Muscle of leg (tissue), 16 donors: ENCODE measurements at places on chromosomes 2 and 18. TPM values are rescaled to one million over a fixed set of nuclear protein-coding genes. Genes with fewer than 3 reads are reported as not detected.

DNA sequence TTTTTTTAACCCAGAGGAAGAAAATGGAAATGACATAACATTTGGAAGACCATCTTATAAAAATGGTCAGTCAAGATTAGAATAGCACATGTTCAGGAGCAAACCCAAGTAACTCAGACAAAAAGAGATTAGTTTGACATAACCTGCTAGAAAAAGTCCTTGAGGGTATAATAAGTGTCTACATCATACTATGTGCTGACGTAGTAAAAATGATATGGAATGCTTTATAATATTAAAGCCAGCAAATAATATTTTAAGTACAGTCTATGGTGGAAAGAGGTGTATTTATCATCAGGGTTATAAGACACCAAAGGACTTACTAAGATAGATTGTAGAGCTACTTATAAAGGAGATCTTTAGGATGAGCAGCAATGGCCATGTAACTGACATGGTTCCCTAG lies 169.0 kb downstream of the LTBP1 start:
- no peak overlapping the region for H3K4me3 ChIP-seq
- DNase-seq = no peak
- H3K27ac ChIP-seq = no peak overlapping the region
- no peaks in the 10 kb centered on the region for H3K4me1 ChIP-seq
- no peaks in the 10 kb centered on the region for H3K27me3 ChIP-seq

DNA sequence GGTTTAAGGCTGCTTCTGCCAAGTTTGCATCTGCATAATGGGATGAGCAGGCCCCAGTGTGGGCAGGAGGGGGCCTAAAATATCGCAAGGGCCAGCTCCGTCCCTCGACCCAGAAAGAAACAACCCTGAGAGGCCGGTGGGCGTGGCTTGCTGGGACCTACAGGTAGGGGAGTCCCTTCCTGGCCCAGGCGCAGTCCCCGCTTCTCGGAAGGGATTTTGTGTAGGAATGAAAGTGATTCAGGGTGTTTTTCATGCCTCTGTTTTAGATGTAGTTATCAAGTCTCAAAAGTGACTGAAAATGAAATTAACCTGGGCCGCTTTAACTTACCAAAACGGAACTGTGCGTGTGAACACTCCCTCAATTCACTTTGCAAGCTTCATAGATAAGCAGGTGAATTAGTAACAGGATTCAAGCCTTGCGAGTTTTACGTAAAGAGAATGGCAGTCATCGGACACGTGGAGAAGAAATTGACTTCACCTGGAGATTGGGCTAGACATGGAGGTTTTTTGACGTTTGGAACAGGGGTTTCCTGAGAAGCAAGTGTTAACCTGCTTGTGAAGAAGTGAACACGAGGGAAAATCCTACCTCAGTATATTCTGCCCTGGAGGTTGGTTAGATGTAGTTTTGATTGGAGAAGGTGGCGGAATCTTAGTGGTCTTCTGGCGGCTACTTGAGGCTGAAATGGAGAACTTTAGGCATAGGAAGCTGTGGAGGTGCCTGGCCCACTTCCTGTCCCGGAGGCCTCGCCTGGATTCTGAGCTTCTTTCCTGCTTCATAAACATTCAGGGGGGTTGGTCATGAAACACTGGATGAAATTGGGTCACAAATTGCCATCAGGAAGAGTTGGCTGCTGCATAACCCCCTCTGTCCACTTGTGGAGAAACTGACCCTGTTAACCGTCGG lies 1.7 kb downstream of the NCK2 start:
- peak; percentile 38 for DNase-seq
- peak overlapping the region; percentile 69 for H3K4me3 ChIP-seq
- H3K4me1 ChIP-seq = peaks cover 22% of the 10 kb centered on the region
- H3K27ac ChIP-seq = peak overlapping the region; percentile 78

GRCh38 chr2:37412231-37412630 lies 67.8 kb downstream of the QPCT start:
- no peak for DNase-seq
- no peaks in the 10 kb centered on the region for H3K36me3 ChIP-seq
- peaks cover under 1% of the 10 kb centered on the region for H3K4me1 ChIP-seq
- H3K27ac ChIP-seq = no peak overlapping the region
- H3K27me3 ChIP-seq = no peaks in the 10 kb centered on the region

GRCh38 chr18:41936471-41937134 lies 18.4 kb upstream of the PIK3C3 start:
- DNase-seq = peak; percentile 17
- no peaks in the 10 kb centered on the region for H3K4me1 ChIP-seq
- H3K27me3 ChIP-seq = no peaks in the 10 kb centered on the region
- no peak overlapping the region for H3K27ac ChIP-seq
- no peaks in the 10 kb centered on the region for H3K36me3 ChIP-seq

- no peak overlapping the region for H3K27ac ChIP-seq
- no peak overlapping the region for H3K4me3 ChIP-seq
- H3K27me3 ChIP-seq = no peaks in the 10 kb centered on the region
- DNase-seq = no peak
- no peaks in the 10 kb centered on the region for H3K36me3 ChIP-seq
These were observed 78.1 kb upstream of the SLC38A11 start for GRCh38 chr2:165033402-165033801.

DNA sequence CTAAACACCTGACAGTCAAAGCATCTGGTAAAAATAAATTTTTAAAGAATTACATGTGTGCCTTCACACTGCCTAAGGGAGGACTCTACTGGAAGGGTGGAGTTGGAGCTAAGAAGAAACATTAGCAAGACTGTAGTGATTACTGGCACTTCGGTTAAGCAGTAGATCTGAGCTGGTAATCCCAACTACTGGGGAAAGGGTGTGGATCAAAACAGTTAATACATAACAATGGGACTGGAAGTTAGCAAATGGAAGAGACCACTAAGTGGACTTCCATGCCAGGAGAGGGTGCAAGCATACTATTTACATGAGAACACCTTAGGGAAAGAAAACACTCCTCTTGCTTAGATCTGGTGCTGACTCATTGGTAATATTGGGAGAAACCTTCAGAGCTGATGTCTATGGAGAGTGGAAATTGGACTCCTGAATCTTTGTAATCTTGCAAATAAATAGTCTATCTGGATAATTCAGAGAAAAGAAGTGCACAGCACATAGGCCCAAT lies 519.6 kb upstream of the LINC00305 start:
- DNase-seq = no peak
- no peaks in the 10 kb centered on the region for H3K36me3 ChIP-seq
- no peaks in the 10 kb centered on the region for H3K4me1 ChIP-seq
- H3K4me3 ChIP-seq = no peak overlapping the region

- peaks cover 55% of the 10 kb centered on the region for H3K4me1 ChIP-seq
- H3K4me3 ChIP-seq = no peak overlapping the region
- DNase-seq = peak; percentile 89
- H3K36me3 ChIP-seq = peaks cover 10% of the 10 kb centered on the region
- peak overlapping the region; percentile 84 for H3K27ac ChIP-seq
These were observed 27.1 kb downstream of the NCK2 start for GRCh38 chr2:105771836-105772235.

GRCh38 chr18:61829108-61829507 lies 63.7 kb downstream of the RNF152 start:
- H3K27ac ChIP-seq = no peak overlapping the region
- peaks cover 3% of the 10 kb centered on the region for H3K27me3 ChIP-seq
- H3K36me3 ChIP-seq = no peaks in the 10 kb centered on the region
- no peak overlapping the region for H3K4me3 ChIP-seq
- H3K4me1 ChIP-seq = no peaks in the 10 kb centered on the region

- no peak for DNase-seq
- H3K4me3 ChIP-seq = no peak overlapping the region
- H3K27ac ChIP-seq = no peak overlapping the region
These were observed 27.9 kb downstream of the AOX1 start for GRCh38 chr2:200613692-200614091.

DNA sequence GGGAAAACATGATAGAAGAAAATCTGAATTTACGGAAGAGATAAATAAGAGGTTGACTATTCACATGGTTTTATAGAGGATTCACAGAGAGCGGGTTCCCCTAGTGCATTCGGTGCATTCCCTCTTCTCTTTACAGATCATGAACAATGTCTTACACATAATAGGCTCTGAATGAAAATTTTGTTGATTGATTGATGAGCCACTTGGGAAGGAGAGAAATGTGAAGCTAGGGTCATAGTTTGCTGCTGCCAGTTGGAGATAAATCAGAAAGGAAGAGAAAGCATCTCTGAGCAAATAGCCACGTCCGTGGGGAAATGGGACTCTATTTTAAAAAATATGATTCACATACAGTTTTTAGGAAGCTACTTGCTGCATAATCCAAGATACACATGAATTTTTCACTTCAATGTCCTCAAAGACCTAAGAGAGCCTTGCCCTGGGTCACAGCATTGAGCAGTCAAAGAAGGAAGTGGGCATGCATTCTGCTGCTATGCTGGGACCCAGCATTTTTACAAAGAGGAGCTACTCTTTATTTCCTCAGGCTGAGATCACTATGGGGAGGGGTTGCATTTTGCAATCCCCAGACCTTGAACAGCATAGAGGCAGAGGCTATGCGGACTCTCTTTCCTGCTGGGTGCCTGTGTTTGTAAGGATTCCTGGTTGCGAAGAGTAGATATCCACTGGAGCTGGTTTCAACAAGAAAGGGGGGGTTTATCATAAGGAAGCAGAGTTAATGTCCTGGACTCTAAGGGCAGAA lies 395.3 kb downstream of the TSN start:
- DNase-seq = peak; percentile 81
- no peaks in the 10 kb centered on the region for H3K36me3 ChIP-seq
- H3K27ac ChIP-seq = no peak overlapping the region
- H3K4me1 ChIP-seq = peaks cover 10% of the 10 kb centered on the region

The ACMSD gene
- total RNA-seq = not detected

The SATB2 gene
- total RNA-seq = 1.2 TPM

The HOXD13 gene
- 0.31 TPM for total RNA-seq

The SULT1C4 gene
- total RNA-seq = 13.3 TPM

The FRZB gene
- total RNA-seq = 19.2 TPM

The CHRND gene
- total RNA-seq = 83.7 TPM

The IGFBP5 gene
- 461 TPM for total RNA-seq
